ENCODE measurements at places on chromosomes 12 and 14.

DNA sequence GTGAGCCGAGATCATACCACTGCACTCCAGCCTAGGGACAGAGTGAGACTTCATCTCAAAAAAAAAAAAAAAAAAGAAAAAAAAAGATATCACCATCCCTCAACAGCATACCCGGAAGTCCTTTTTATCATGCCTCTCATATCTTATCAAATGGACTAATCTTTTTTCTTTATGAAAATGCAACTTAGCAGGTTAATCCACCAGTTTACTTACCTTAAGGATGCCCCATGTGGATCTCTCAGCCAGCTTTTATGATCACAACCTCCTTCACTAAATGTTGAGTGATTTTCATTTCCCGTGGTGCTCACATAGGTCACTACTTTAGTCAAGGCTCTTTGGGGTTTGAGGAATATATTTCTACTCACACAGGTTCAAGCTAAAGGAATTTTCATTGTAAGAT lies 248.8 kb upstream of the TBX3 start:
- DNase-seq, result no peak

GRCh38 chr14:64625386-64626232 lies 75.8 kb downstream of the PPP1R36 start:
- no peak for DNase-seq

DNA sequence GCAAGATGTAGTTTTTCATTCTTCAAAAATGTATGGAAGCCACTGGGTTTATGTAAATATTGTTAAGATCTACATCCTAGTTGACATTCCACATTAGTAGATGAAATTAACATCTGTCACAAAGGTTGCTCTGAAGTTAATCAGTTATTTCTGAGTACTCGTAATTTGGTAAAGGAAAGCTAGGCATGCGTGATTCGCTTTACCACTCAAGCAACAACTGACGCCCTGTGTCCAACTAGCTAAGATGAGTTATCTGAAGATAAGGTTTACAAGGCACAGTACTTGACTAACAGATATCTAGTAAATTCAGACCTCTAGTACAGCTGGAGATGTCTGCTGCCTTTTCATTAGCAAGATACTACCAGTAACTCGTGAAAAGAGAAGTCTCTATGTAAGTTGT lies 14.1 kb downstream of the PRKD1 start:
- DNase-seq, result no peak

- DNase-seq, result no peak
These were observed 123.3 kb downstream of the TTLL5 start for GRCh38 chr14:75784314-75784686.

- DNase-seq, result no peak
These were observed 271.2 kb downstream of the PDZRN4 start for GRCh38 chr12:41459111-41459905.

DNA sequence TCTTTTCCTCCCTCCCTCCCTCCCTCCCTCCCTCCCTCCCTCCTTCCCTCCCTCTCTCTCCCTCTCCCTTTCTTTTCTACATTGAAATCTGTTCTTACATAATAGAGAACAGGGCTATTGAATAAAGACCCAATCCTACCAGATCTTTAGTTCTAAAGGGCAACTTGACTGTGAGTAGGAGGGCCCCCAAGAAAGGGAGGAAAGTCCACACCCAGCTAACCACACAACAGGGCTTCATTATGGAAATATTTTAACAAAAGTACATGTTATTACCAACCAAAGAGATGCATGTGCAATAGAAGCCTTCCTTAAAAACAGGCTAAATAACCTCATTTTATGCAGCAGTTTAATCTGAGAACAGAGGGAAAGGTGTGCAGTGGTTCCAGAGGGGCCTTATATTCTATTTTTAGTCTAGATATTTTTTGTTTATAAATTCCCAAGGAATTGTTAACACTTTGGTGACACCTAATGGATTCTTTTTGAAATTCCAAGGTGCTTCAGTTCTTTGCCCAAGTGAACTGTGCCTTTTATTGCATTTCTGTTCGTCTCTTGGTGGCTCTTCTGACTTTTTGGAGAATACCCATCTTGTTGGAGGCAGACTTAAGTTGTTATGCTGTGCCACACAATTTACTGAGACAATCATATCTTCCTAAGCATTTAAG lies 63.0 kb downstream of the GNS start:
- DNase-seq, result no peak

- DNase-seq, result no peak
These were observed 658.5 kb downstream of the DIO2 start for GRCh38 chr14:79552778-79553177.

DNA sequence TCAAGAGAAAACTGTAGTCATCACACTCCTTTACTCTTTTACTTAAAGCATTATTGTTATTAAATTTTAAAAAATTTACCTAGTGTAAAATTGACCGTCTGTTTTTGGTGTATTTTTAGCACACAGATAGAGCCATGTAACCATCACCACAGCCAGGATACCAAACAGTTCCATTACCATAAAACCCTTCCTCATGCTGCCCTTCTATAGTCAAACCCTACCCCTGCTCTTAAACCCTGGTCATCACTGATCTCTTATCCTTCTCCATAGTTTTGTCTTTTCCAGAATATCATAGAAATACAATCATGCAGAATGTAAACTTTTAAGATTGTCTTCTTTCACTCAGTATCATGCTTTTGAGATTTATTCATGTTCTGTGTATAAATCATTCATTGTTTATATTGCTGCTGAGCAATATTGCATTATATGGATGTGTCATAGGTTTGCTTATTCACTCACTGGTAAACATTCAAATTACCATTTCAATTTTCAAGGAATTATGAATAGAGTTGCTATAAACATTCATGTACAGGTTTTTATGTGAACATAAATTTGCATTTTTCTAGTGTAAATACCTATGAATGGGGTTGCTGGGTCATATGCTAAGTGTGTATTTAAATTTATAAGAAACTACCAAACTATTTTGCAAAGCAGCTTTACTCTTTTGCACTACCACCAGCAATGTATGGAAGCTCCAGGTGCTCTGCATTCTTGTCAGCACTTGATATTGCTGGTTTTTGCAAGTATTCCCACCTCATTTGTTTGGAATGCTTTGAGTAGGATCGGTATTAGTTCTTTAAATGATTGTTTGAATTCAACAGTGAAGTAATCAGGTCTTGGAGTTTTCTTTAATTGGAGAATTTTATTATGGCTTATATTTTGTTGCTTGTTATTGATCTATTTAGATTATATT lies 125.5 kb downstream of the LMNTD1 start:
- DNase-seq, result no peak

DNA sequence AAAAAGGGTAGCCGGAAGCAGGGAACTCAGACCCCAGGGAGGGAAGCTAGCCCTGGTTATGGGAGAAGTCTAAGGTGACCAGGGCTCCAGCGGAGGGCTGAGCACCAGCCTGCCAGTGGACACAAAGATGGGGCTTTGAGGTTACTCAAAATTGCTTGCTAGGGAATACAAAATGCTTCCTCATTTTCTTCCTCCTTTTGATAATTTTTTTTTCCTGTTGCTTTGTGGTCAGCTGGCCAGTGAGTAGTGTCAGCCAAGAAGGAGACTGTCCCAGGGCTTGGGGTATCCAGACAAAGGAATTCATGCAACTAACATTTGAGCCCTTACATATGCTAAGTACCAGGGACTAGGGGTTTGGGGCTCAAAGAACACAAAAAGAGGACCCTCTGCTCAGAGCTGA lies 206.2 kb downstream of the PPM1H start:
- no peak for DNase-seq

- no peak for DNase-seq
These were observed 33.6 kb downstream of the PRORP start for GRCh38 chr14:35155962-35156361.

GRCh38 chr12:92665496-92665895 lies 37.3 kb upstream of the PLEKHG7 start:
- no peak for DNase-seq

- no peak for DNase-seq
These were observed 15.3 kb downstream of the LARP4 start for GRCh38 chr12:50415899-50416479.

- DNase-seq, result no peak
These were observed 492.9 kb upstream of the TBX3 start for GRCh38 chr12:115176741-115177400.

GRCh38 chr14:36467332-36467731 lies 52.7 kb downstream of the NKX2-1 start:
- no peak for DNase-seq

GRCh38 chr12:1731019-1731687 lies 40.3 kb downstream of the ADIPOR2 start:
- no peak for DNase-seq

- DNase-seq, result no peak
These were observed 319.9 kb downstream of the CACNA1C start for GRCh38 chr12:2372735-2373134.

- DNase-seq, result no peak
These were observed 26.3 kb upstream of the OASL start for GRCh38 chr12:121065345-121065744.

- no peak for DNase-seq
These were observed 58.8 kb downstream of the TTC7B start for GRCh38 chr14:90757452-90757851.

DNA sequence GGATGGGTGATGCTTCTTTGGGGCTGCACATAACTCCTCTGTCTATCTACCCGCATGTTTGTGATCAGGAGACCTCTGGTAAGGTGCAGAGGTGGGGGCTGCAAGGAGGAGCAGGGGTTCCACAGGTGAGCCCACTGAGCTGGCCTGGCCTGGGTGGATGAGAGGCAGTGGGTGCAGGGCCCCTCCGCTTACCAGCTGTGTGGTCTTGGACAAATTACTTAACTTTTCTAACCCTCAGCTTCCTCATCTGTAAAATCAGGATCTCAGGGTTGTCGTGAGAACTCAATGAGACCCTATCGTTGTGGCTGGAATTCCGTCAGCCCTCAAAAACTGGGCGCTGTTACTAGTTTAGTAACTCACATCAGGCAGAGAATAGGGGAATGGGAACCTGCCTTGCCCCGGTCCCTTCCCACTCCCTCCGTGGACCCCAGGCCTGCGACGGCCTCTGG lies 7.5 kb downstream of the PTPN6 start:
- DNase-seq, result no peak

- no peak for DNase-seq
These were observed 491 bp upstream of the NR2C1 start for GRCh38 chr12:95073698-95074520.

DNA sequence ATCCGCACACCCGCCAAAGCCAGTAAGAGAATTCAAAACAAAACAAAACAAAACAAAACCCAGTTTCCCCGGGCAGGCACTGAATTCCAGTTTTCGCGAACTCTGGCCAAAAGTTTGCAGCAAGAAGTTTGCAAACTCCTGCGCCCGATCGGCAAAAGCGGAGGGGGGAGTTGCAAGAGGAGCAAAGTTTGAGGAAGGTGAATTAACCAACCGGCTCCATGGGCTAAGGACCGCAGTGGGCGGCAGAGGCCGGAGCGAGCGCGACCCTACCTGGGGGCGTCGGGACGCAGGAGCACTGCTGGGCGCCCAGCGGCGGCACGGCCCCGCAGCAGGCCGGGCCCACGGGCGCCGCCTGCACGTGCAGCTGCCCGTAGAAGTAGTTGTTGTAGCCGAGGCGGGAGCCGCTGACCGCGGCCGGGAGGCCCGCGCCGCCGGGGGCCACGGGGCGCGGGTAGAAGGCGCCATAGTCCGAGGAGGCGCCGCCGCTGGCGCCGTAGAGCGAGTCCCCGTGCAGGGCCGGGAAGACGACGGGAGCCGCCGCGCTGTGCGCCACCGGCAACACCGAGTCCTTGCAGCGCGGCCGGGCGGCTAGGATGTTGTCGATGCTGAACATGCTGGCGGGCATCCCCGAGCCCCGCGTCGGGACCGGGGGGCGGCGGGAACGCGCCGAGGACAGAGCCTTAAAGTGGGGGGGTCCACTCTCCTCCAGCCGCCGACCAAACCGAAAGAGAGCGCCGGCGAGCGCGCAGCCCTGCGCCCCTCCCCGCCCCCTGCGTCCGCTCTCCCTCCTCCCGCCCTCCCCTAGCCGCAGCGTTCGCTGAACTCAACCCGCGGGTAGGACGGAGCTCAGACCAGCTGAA lies at the start of gene GSC:
Gene GSC, minus strand, starts transcription at position 723 of the 860 bp plus-strand sequence. Its CDS starts 98 bp downstream, at position 625.
- DNase-seq, result no peak

DNA sequence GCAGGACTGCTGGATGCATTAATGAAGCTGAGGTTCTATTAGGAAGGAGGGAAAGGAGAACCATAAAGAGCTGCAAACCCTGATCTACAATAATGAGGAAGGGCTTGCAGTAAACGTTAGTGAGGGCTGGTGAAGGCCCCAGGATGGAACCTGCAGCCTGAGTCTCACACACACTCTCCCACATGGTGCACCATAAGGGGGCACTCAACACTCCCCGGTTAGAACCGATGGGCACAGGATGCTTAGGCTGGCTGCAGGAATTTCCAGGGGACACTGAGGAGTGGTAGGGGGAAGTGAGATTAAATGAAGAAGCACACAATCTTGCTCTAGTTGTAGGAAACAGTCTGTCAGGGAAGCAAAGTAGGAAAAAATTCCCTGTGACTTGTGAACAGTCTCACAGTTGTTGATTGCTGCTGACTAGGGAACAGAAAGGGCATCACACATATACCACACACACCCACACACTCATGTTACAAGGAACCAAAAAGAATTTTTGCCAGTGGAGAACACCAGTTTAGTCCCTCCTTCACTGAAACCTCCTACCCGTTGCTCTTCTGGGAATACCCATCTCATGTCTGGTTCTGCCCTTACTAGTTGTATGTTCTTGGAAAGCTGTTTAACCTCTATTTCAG lies 56.2 kb upstream of the FERMT2 start:
- DNase-seq, result no peak

DNA sequence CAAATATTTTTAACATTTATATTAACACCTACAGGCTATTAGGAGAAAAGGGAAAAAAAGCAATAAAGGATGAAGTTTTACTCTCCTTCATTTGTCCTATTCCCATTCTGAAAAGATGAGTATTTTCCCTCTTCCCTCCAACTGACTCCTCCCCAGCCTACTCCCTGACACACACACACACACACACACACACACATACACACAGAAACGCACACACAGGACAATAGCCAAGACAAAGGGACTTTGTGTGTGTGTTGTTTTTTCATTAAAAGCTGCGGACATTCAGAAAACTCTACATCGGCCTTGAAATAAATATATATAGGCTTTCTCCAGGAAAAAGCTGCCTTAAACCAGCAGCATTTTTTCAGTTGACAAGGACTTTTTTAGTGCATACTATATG lies 74.8 kb downstream of the PRKAB1 start:
- no peak for DNase-seq

GRCh38 chr14:97456958-97457357 lies 659.8 kb downstream of the VRK1 start:
- DNase-seq, result no peak

DNA sequence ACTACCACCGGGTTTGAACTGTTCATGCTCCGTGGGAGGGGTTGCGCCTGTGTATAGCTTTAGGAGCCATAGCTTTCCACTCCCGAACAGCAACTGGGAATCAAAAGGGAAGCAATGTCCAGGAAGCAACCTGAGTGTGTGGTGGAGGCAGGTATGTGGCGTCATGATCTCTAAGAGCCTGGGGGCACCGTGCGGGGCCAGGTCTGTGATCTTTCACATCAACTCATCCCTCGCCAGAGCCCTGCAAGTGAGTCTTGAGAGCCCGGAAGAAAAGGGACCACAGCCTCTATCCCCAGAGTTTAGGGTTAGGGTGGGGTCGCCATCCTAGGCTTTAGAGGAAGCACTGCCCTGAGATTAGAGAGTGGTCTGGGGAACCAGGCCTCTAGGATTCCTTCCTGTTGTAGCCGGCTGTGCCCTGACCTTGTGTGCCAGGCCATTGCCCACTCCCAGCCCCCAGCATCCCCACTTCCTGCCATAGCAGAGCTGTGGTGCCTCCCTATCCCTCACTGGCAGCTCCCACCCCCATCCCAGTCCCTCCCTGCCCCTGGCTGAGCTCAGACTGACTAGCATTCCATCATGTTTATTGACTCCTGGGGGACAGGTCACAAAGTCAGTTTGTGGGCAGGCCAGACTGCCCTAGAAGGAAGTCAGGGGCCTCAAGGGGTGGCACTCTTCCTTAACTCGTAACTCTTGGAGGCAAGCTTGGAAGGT lies 745 bp upstream of the ADCY4 start:
- no peak for DNase-seq
